ENCODE measurements at places on chromosomes 4 and X.

- DNase-seq = no peak
These were observed 127.0 kb upstream of the PDE5A start for GRCh38 chr4:119755599-119755998.

GRCh38 chr4:97153042-97153441 lies 990.2 kb downstream of the STPG2 start:
- no peak for DNase-seq

DNA sequence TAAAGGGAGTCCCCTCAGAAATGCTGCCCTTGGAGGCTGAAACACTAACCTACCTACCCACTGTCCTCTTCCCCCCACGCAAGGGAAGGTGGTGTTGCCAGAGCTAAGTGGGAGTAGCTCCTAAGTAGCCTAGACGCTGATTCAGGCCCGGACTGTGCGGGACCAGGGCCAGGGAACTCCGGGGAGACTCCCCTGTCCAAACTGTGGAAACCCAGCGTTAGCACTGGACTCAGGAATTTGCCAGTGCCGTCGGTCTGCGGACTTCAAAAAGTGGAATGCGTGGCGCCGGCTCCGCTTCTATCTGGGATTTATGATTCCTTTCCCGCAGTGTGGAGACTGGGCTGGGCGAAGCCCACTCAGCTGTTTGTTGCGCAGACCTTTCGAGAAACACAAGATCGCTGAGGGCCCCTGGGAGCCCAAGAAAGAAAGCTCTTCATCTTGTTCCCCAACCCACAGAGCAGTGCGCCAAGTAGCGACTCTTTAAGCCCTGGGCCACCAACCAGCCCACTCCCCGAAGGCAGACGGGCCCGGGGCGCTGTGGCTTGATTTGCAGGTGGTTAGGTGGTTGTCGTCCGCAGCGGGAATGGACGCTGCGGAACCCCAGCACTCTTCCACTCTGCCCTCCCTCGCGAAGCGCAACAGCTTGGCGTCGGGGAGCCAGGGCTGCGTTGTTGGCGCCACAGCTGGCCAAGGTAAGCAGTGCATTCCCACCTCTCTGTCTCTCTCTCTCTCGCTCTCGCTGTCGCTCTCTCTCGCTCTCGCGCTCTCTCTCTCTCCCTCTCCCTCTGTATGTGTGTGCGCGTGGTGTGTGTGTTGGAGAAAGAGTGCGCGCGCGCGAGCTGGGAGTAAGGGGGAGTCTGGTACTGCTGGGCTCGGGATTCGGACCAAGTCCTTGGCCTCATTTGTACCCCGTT lies 2.0 kb downstream of the TMEM255A start:
- DNase-seq = peak; percentile 69

- DNase-seq = no peak
These were observed 65.9 kb downstream of the MAD2L1 start for GRCh38 chr4:120000591-120001296.

DNA sequence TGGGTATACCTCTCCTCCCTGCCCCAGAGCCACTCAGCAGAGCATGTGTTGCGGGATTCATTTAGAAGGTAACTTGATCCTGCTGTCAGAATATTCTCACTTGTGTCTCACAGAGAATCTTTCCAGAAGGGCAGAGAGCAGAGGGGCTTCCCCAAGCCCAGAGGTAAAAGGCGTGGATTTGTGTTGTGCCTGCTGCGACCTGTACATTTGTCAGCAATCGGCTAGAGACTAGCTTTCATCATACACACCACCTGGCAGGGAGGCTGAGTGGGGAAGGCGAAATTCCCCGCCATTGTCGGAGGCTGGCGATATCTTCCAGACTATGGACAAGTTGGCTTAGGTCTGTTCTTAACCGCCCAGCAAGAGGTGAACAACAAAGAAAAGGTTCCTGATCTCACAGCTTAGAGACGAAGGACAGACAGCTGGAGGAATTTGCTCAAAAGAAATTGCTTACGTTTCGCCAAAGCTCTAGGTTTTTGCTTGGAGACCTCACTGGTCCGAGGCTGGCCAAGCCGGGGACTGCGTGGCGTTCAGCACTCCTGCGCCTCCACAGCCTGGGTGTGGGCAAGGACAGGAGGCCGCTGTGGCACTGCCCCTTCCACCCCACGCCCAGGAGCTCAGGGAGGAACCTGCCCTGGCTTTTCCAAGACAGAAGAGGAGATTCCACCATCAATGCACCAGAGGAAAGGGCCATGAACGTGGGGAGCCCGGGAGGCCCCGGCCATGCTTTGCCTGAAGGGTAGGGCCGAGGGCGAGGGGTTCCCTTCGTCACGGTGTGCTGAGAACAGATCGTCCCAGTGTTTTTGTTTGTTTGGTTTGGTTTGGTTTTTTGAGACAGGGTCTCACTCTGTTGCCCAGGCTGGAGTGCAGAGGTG lies 69.4 kb downstream of the DCTD start:
- DNase-seq = no peak
